ENCODE measurements at places on chromosomes 16 and 17.

DNA sequence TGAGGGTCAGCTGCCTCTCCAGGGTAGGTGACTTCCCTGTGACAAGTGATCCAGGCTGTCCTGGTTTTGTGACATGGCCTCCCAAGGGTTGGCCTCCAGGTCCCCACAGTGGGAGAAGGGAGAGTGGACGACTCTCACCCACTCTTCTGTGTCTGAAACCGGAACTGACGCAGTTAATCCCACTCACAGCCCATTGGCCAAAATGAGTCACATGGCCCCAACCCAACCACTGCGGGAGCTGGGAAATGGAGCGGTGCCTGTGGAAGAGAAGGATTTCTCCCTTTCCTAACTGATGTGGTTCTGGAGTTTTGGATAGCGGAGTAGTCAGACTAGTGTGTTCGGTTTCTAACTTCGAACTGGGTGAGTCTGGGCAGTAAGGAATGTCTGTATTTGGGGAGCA, 79.4 kb downstream of the ABCC6 start:
- no peak for DNase-seq

DNA sequence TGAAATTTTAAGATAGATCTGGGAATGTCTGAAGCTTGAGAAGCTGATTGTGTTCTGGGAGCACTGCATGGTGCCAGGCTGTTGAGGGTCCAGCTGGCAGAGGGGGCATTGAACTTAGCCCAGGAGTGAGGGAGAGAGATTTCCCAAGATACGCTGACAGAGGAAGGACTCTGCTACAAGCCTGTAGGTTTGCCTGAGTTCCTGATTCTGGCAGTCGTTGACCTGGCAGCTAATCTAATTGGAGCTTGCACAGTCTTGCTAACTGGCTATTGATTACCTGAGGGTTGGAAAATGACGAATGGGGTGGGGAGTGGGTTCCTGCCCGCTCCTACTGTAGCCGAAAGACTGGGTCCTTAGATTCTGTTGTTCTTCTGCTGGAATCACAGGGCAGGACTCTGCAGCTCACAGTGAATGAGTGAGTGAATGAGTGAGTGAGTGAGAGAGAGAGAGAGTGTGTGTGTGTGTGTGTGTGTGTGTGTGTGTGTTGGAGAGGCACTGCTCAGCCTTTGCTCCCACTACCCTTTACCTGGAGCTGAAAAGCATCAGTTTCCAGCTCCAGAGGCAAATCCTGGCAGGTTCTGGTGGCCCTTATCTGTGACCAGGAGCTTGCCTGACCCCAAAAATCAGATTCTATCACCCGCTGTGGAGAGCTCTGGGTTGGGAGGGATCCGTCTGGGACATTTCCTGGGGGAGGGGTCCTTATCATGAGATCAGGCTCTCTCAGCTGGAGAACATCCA, 16.7 kb downstream of the CTRL start:
- DNase-seq, result no peak

- DNase-seq, result no peak
Observed at GRCh38 chr17:73313526-73314127, 1.8 kb upstream of the CDC42EP4 start.

DNA sequence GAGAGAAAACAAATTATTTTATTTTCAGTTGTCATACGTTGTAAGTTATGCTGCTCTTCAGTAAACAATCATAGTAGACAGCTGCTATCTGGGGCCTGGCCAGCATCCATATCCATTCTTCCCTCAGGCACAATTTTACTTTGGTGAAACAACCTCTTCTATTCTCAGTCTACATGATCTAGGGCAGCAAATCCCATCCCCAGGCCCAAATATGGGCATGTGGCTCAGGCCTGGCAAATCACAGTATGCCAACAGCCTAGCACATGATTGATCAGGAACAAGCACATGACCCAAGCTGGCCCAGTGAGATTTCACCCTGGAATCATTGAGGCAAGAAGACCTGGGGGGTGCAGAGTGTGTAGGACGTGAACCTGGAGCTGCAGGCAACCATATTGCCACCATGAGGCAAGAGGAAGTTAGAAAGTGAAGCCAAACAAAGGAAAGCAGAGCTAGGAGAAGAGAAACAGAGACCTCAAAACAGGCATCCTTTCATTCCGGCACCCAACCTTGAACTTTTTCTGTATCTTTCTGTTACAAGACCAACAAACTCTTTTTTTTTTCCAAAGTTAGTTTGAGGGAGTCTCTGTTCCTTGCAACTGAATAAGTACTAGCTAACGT, 10.3 kb upstream of the ABCC12 start:
- DNase-seq, result no peak

- DNase-seq, result no peak
Observed at GRCh38 chr16:23694644-23695373, 16.1 kb downstream of the PLK1 start.

DNA sequence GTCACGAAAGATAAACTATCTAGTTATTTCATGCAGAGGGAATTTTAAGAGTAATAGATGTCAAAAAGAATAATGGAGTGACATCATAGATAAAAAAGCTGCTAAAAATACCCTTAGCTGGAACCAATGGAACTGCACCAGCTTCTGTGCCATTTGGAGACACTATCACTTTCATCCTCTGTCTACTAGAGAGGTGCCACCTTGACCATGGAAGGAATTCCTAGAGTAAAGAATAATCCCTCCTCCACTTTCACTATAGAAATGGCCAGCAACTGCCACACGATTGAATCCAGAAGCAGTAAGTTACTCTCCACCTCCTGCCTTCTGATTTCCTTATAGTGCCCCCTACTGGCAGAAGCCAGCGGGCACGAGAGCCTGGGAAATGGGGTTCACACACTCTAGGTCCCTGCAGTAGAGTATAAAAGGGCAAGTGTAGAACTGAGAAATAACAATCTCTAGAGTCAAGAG, 2.8 kb upstream of the ALDH3A2 start:
- peak; percentile 25 for DNase-seq

GRCh38 chr17:55433029-55433628, 11.5 kb upstream of the MMD start:
- no peak for DNase-seq
